ENCODE measurements at places on chromosomes 7 and 10.

DNA sequence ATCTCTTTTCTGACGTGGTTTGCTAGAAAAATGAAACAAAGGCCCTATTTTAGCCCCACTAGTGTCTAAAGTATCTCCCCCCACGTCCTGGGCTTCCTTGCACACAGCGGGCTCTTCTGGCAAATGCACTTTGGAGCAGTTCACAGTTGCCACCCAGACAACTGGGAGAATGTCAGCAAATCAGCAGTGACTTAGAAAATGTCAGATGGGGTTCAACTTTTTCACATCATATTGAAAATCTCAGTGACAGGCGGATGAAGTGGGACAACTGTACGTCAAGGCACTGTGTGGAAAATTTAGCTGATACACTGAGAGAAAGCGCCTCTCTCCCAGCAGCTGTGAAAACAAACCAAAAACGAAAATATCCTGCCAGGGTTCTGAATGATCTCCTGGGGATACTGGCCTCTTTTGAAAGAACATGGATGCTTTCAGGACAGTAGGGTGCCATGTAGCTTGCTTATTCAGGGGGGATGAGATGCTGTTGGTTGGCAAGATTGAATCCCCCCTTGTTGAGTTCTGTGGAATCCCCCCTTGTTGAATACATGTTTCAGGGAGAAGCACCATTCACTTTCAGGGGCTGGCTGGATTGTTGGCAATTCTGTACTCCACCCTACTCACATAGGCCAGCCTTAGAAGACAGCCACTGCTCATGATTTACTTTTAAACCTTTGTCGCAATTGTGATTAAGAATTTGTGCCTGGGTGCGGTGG, 372.8 kb upstream of the CELF2 start:
- DNase-seq: no peak

- DNase-seq: no peak
Measured at GRCh38 chr10:48390933-48391845, 84.7 kb downstream of the MAPK8 start.

- DNase-seq: no peak
Measured at GRCh38 chr10:59324597-59324996, 37.8 kb downstream of the FAM13C start.

DNA sequence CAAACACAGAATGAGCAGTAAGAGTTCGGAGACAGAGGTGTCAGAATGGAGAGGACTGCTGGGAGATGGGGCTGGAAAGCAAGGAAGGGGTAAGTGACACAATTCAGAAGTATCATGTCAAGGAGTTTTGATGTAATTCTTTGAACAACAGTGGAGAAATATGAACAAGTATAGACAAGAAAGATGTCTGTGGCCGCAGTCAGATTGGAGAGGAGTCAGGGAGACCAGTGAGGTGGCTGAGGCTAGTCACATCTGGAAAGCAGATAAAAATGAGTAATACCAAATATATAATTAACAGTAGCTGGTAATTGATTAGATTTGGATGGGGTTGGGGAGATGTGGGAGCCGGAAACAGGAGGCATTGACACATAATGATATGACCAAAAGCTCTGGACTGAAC, 540.9 kb downstream of the SUGCT start:
- DNase-seq: no peak

DNA sequence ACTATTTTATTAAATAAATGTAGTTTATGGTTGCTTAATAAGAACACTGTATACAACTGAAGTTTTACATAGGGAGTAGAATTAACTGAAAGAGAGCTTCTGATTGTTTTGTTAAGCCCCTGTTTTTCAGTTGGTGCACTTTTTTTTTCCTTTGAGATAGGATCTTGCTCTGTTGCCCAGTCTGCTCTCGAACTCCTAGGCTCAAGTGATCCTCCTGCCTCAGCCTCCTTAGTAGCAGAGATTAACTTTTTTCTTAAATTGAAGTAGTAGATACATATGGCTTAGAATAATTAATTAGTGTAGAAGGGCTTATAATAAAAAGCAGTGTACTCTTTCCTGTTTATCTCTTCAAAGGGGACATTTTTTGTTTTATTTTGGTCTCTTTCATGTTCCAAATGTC, 11.2 kb downstream of the SDHAF3 start:
- no peak for DNase-seq

DNA sequence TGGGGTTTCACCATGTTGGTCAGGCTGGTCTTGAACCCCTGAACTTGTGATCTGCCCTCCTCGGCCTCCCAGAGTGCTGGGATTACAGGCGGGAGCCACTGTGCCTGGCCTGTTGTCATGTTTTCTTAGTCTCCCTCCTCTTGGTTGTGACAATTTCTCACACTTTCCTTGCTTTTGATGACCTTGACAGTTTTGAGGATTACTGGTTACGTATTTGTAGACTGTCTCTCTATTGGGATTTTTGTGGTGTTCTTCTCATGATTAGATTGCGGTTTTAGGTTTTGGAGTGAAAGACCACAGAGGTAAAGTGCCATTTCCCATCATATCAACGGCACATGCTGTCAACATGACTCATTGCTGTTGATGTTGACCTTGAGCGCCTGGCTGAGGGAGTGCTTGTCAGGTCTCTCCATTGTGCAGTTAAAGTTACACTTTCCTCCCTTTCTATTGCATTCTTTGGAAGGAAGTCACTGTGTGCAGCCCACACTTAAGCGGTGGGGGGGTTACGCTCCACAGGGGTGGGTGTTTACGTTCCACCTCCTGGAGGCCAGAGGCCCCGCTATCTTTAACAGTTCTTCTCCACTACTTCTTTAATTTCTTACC, 10.8 kb downstream of the NEURL1 start:
- DNase-seq: no peak

DNA sequence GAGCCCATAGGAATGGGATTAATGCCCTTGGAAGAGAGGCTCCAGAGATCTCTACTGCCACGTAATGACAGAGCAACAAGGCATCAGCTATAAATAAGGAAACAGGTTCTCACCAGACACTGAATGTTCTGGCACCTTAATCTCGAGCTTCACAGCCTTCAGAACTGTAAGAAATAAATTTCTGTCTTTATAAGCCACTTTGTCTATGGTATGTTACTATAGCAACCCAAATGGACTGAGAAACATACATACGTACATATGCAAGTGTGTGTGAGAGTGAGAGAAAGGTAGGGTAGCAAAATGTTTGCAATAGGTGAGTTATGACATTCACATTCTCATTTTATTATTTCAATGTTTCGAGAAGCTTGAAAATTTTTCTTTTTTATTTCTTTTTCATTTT, 22.1 kb upstream of the HTR5A start:
- DNase-seq: no peak

- DNase-seq: no peak
Measured at GRCh38 chr7:128687131-128687530, 15.0 kb downstream of the GARIN1A start.

DNA sequence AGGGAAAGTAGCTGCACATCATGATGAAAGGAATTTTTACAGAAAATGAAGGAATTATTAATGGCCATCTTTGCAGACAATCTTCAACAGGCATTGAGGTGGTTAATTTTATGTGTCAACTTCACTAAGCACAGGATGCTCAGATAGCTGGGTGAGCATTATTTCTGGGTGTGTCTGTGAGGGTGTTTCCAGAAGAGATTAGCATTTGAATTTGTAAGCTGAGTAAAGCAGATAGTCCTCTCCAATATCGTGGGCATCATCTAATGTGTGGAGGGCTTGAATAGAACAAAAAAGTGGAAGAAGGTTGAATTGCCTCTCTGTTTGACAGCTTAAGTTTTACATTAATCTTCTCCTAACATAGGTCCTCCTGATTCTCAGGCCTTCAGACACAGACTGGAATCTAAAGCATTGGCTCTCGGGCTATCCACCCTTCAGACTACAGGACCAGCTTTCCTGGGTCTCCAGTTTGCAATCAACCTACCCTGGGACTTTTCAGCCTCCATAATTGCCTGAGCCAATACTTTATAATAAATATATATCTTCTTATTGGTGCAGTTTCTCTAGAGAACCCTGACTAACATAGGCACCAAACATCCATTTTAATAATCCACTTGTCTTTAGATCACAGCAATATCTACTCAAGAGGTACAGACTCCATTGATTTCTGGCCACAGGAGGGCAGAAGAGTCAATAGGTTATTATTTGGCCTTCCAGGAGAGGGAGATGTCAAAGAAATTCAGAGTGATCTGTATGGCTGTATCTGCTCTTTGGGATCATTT, 10.5 kb upstream of the CRPPA start:
- DNase-seq: no peak

- no peak for DNase-seq
Measured at GRCh38 chr7:44395067-44395466, 69.7 kb upstream of the CAMK2B start.

DNA sequence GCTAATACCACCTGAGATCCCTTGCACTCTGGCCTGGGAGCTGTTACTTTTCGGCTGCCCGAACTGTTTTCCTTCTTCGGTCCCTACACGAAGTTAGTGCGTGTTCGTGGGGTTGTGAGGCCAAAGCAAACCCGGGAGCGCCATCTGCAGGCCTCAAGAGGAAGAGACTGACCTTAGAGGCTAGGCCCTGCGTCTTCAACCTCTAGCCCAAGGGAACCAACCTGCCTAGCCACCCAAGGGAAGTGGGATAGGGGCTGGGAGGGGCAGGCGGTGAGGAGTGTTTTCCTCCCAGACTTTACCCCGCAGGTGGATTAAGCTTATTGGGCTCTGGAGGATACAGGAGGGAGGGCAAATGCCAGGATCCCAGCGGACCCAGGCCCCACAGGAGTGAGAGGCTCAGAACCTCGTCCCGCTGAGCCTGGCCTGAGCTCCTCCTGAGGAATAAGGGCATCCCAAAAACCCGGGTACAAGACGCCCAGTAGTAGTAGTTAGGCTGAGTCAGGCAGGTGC, 1.7 kb upstream of the PAX2 start:
- DNase-seq: no peak

GRCh38 chr10:125707541-125708468, 11.7 kb upstream of the EDRF1 start:
- no peak for DNase-seq

GRCh38 chr10:71921324-71922027, 42.7 kb upstream of the CHST3 start:
- DNase-seq: no peak

GRCh38 chr10:35394411-35394851, 58.1 kb downstream of the CCNY start:
- no peak for DNase-seq

DNA sequence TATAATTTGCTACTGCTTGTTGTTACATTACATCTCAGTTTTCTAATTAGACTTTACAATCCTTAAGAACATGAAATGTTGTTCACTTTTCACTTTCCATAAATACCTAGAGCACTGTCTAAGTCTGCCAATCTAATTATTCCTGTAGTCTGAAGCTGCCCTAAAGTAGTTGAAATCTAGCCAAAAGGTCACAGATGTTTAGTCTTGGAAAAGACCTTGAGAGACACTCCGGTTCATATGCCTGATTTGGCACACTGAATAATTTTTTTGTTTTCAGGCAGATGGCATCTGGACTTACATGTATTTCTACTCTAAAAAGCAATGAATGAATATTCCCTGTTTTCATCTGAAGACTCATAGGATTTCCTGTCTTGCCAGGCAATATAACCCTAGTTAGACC, 359.1 kb downstream of the ANKRD7 start:
- no peak for DNase-seq

- DNase-seq: no peak
Measured at GRCh38 chr10:119933179-119933578, 40.6 kb downstream of the SEC23IP start.

- no peak for DNase-seq
Measured at GRCh38 chr7:1555813-1556543, at the start of gene TMEM184A. Gene TMEM184A, minus strand, starts transcription at chr7:1556205. Its CDS starts 721 bp downstream, at chr7:1555484.

DNA sequence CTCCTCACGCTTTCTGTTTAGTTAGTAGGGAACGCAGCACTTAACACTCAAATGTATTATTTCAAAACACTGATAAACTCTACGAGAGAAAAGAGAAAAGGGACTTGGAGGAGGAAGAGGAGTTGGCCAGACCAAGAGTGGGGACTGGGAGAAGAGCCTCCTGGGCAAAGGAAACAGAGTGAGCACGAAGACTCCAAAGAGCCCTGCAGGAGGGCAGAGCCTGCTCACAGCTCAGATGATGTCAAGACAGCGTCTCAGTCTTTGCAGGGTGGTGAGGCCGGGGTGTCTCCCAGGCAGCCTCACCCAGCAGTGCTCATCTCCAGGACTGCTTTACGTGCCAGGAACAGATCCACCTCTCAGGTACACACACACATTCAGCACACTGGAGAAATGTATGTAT, 41.2 kb downstream of the CYTH3 start:
- no peak for DNase-seq

DNA sequence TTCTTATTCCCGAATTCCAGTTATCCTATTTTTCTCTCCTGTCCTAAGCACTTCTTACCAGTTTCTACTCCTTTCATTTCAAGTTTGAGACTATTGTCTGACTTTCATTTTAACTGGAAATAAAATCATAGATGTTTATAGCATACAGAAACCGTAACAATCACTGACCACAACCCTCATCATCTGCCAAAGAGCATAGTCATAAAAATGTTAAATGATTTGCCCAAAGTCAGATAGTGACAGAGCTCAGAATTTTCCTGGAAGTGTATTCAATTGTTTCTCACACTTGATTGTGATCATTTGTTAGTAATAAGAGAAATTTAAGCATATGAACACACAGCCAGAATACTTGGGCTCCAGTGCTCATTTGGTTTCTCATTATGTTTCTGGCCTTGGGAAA, 250.5 kb upstream of the PCDH15 start:
- DNase-seq: no peak

DNA sequence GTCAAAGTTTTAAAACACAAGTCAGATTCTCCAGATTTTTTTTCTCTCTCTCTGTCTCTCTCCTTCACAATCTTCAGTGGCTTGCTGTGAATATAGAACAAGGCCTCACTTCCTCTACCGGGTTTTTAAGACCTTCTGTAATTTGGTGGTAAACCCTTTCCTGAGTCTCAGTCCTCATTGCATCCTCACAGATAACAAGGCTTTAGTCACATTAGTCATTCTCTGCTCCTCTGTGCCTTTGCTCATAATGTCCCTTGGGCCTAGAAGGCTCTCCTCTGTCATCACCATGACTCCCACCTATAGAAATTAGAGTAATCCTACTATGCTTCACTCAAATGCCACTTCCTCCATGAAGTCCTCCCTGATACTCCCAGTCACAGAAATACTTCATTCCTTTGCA, 172.7 kb upstream of the HPS1 start:
- DNase-seq: no peak

GRCh38 chr10:75450644-75451640, 19.5 kb downstream of the LRMDA start:
- no peak for DNase-seq

DNA sequence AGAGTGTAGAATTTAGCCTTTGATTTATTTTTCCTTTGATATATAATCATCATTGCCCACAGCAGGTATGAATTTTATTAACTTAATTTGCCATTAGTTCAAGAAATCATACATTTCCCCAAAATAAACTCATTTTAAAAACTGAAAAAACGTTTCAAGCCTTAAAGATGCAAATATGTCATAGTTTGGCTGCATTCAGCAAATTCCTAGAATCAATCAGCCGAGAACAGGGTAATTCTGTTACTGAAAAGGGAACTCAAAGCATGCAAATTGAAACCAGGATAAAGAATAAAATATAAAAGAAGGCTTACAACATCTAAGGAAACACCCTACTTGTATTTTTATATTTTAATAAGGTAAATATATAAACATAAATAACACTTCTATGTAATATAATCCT, 233.8 kb upstream of the PRKCQ start:
- no peak for DNase-seq

Data from GOT3 (cell line).